ENCODE measurements at places on chromosomes 12 and 14.

DNA sequence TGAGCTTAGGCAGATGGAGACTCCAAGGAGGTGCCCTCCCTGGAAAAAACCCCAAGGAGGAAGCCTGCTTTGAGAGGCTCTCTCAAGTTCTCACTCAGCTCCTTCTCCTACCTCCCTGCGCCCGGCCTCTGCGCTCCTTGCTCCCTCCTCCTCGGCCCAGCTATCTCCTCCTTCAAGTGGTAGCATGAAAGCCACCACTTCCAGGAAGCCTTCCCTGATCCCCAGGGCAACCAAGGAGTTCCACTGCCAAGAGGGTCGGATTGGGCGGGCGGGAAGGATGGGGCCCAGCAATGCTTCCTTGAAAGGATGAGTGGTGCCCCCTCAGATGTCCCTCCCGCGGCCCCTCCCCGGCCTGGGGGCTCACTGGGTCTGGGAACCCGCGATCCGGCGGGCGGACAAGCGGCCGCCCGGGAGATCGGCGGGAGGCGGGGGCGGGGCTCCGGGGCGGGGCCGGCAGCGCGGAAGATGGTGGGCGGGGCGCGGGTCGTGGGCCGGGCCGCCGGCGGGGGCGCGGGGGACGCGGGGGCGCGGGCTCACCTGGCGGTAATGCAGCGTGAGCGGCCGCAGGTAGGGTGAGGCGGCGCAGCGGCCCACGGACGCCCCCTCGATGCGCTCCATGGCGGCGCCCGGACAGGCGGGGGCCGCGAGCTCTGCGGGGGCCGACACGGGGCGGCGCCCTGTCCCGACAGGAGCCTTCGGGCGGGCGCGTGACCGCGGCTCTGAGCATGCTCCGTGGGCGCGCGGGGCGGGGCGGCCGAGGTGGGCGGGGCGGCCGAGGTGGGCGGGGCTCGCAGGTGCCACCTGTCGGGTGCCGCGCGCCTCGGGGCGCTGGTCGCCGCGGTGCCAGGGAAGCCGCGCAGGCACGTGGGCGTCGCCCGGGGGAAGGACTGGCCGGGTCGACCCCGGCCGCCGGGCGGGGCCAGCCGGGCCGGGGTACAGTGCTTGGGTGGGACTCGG is at the start of gene NUDT14:
TSS of gene NUDT14 (minus strand) at position 721 of the 957 bp plus-strand sequence. CDS start at position 618, 103 bp downstream.
- peak; percentile 94 for DNase-seq

DNA sequence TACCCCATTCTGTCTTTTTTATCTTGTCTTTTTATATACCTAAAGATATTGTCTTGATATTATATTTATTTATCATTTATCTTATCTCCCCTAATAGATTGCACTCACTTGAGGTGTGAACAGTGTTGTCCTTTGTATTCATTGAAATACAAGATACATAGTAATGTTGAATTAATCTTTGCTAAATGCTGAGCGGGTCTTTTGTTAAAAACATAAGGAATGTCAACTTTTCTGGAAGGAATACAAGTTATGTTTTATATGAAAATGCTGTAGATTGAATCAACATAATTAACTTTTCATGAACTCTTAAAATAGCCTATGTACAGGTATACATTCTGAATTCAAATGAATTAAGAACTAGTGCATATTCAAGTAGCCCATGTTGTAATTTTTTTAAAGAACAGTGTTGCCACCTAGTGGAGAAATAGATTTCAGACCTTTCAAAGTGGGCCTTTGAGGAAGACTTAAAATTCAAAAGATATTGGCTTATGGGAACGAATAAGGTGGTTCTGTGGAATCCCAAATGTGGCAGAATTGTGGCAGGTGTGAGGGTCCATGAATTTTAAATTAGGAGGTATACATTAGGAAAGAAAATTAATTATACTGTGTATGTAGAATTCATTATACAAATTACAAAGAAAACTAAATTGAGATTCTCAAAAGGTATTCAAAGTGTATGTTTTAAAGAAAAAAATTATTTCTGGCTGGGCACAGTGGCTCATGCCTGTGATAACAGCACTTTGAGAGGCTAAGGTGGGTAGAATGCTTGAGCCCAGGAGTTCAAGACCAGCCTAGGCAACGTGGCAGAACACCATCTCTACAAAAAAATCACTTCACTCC is 19.1 kb downstream of the BBOF1 start:
- peak; percentile 6 for DNase-seq

GRCh38 chr14:91889477-91890211 is 22.3 kb upstream of the TC2N start:
- DNase-seq = no peak

DNA sequence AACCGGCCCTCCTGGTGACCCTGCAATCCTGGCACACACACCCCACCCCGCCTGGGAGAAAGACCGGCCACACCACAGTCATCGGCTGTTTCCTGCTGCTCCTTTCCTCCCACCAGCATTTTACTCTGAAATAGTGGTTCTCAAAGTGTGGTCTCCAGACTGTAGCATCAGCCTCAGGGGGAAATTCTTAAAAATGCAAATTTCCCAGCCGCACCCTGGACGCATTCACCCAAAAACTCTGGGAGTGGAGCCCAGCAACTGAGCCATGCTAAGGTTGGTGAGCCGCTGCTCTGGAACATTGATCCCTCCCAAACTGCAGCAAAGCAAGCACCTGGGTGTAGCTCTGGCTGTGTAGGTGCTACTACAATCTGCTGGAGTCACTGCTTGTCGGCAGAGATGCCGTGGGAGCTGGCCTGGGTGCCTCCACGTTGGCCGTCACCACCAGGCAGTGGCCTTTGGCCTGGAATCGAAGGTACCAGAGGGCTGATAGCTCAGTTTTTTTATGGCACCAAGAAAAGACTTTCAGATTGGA is 38.4 kb upstream of the BCL2L14 start:
- no peak for DNase-seq

GRCh38 chr14:30874999-30875787 is 834 bp downstream of the COCH start:
- no peak for DNase-seq
